ENCODE measurements at places on chromosomes 12 and 14.

- no peak for DNase-seq
Observed at GRCh38 chr12:93698307-93699092, 21.3 kb downstream of the CRADD start.

GRCh38 chr12:84073401-84073800 is 839.2 kb downstream of the SLC6A15 start:
- DNase-seq, result no peak

GRCh38 chr12:131242741-131243496 is 289.2 kb downstream of the ADGRD1 start:
- peak; percentile 48 for DNase-seq

DNA sequence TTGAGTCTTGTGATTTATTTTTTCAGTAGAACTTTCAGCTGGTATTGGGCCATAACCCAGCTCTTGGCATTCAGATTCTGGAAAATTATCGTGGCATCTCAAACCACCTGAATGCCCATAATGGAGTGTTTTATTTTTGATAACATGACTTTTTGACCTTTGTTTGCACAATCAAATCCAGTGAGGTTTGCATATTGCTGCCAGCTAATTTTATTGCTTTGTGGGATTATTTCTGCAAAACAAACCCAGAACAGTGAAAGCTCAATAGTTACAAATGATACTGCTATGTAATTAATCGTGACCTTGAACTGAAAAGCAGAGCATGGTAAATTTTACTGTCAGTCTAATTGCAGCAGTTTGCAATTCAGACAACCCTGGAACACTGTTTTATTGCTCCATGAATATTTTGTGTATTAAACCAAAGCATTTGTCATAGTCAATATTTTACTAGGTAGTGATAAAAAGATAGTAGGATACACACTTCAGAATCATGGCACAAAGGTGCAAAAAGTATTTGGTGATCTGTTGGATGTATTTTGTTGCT is 255.2 kb upstream of the NAV3 start:
- no peak for DNase-seq

- DNase-seq, result no peak
Observed at GRCh38 chr12:15544589-15544988, 222.3 kb downstream of the PTPRO start.

- DNase-seq, result no peak
Observed at GRCh38 chr12:88334271-88334670, 192.2 kb downstream of the TMTC3 start.

- DNase-seq, result peak; percentile 11
Observed at GRCh38 chr14:39467889-39468524, 35.8 kb upstream of the FBXO33 start.

GRCh38 chr12:96811083-96811482 is 96.0 kb upstream of the NEDD1 start:
- no peak for DNase-seq

- no peak for DNase-seq
Observed at GRCh38 chr12:15541996-15542631, 219.8 kb downstream of the PTPRO start.

DNA sequence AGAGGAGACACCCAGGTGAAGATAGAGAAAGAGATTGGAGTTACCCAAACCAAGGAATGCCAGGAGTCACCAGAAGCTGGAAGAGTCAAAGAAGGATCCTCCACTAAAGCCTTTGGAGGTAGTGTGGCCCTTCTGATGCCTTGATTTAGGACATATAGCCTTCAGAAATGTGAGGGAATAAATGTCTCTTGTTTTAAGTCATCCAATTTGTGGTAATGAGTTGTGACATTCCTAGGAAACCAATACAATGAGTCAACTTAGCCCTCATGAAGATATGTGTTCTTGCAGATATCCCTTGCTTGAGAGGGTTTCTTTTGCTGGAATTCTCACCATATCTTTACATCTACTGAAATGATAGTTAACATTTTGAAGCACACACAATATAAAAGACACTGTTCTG is 58.8 kb downstream of the CCER1 start:
- DNase-seq, result no peak

DNA sequence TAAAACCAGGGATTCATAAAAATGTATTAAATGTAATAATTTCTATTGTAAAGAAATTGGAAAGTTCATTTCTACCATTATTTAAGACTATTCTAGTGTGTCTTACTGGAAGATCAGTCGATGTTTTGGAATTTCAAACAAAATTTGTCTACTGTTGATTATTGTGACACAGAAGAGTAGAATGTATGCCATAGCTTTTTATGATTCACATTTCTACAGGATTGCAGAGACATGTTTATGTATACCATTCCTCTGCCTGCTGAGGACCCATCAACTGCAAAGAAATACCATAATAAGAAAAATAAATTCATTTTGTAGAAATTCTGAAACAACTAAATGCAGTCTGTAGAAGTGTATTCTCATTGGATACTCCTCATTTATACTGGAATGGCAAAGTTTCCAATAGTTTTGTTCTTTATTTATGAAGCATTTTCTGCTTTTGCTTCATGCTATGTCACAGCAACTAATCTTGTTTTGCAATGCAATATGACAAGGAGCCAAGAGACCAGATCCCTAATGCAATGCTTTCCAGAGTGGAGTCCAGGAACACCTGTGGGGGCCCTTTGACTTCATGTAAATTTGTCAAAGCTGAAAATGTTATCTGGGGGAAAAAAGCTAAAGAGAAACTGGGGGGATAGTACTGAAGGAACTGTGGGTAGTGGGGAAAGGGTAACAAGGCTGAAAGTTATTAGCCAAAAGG is 172.9 kb upstream of the LRIG3 start:
- DNase-seq, result no peak

GRCh38 chr12:84924981-84925380 is 12.4 kb upstream of the SLC6A15 start:
- DNase-seq, result no peak

DNA sequence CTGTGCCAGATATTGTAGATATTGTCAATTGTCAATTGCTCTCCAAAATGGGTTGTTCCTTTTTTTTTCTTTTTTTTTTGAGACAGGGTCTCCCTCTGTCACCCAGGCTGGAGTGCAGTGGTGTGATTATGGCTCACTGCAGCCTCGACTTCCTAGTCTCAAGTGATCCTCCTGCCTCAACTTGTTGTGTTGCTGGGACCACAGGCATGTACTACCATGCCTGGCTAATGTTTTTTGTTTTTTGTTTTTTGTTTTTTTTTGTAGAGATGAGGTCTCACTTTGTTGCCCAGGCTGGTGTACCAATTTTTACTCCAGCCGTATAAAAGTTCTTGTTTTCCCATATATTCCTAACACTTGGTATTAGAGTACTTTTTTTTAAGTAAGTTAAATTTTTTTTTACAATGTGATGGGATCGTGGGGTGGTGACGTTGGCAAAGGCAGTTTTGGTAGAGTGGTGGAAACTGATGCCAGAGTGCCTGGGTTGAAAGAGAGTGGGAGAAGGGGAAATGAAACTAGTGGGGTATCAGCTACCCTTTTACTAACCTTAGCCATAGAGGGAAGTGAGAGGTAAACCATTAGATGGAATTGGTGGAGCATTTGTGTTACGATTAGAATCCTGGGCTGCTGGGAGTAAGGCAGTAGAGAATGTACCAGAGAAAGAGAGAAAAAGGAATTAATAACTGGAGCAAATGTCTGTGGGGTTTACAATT is 33.0 kb upstream of the CFAP54 start:
- no peak for DNase-seq

DNA sequence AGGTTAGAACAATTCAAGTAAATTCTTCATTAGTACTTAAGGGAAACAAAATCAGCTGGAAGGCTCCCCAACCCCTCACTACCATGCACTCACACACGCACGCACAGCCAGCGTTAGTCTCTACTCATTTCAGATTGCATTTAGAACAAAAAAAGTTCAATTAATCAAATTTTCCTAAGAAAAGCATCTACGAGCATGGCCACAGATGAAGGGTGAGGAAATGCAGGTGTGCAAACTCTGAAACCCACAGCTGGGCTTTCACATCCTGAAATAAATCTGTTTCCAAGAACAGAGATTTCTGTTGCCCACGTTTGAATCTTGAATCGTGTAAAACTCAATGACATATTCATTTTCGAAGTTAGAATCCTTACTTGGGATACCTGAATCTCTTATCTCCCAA is 62.6 kb downstream of the SEL1L start:
- DNase-seq, result no peak

DNA sequence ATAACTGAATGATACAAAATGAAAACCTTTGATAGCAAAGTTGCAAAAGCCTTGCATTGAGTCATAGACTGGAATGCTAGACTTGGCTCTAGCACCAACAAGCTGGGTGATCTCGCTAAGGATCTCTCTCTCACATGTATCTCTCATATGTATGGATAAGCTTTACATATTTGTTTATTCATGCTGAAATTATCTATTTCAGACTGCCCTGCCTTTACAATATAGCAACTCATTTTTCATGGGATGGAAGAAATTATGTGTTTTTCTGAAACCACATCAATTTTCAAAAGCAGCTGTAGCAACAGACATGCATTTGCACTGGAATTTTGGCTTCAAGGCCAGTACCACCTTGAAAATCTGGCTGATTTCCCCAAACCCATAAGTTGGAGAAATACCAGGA is 11.4 kb downstream of the RERG start:
- no peak for DNase-seq

DNA sequence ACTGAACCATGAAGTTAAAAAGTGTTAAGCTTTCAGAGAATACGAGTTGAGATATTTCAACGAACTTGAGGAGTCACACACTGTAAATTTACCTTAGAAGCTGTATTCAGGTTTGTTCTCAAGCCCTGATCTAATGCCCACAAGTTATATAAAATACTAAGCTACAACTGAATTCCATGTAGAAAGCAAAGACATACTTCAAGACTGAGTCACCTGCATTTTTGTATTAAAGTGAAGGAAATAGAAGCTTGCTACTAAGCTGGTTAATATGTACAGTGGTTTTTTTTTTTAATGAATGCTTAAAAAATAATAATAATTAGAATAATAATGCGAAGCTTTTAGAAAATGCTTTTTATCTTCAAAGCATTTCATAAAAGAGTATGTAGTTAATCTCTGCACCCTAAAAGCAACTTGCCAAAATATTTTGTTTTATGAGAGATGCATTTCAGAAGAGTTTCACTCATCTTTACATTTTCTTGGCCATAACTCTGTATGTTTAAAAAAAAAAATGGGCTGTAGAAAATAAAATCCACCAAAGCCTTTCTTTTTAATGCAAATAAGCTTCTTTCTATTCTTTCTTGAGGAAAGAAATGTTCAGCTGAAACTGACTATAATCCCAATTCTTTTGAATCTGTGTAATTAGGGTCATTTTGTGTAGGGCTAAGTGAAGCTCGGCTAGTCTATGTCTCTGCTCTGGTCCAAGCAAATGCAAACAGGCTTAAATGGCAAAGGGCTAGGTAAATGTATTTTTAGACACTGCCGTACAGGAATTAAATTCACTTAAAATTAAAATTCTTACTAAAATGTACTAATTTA is 1047.5 kb upstream of the FLRT2 start:
- DNase-seq, result no peak

GRCh38 chr12:8655421-8655820 is 7.2 kb downstream of the MFAP5 start:
- no peak for DNase-seq

GRCh38 chr14:33943096-33943883 is 7.6 kb downstream of the EGLN3 start:
- DNase-seq, result no peak

DNA sequence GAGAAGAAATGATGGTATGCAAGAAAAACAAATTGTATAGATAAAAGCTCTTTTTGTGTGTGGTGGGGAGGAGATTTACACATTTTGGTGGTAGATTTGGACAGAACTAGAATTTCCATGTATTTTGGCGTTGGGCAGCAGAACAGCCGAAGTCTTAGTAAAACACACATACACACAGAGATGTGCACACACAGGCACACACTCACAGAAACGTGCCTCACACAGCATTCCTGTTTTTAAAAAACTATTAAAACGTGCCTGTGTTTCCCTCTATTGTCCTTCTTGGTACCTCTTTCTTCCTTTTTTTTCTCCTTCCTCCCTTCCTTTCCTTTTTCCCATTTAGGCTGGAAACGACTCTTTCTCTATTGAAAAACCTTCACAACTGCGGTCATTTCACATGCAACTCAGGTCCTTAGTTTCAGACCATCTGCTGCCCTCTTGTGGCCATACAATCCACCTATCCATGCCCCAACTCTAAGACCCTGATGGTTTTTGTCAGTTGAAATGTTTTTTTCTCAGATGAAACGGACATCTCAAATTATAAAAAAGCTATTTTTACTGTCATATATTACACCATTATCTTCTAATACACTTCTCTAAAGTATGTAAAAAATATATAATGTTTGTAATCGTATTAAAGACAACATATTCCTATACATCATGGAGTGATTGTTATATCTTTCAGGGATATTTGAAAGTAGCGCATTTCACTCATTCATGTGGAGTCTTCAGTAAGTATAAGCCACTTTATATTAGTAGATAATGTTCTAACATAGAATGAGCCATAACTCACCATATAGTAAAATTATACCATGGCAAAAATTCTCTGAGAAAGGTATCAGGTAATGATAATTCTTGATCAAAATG is 386.7 kb upstream of the NOVA1 start:
- peak; percentile 14 for DNase-seq

GRCh38 chr14:87196436-87196835 is 796.5 kb downstream of the GALC start:
- no peak for DNase-seq

- DNase-seq, result no peak
Observed at GRCh38 chr14:63863004-63863403, 10.2 kb downstream of the SYNE2 start.

DNA sequence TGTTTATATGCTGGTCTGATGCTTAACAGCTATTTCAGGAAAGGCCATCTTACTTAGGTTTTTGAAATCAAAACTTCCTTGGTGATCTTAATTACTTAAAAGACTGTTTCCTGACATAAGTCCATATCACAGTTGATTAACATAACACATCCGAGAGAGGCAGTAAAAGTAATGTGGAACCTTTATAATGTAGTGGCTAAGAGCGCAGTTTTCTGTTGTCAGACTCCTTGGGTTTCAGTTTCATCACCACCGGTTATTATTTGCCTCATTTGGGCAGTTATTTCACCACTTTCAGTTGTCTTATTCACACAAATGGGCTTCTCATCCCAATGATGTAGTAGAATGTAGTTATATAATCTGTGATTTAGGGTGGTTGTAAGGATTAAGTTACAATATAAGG is 30.9 kb downstream of the TBC1D15 start:
- no peak for DNase-seq

- no peak for DNase-seq
Observed at GRCh38 chr12:130481392-130481879, 143.7 kb downstream of the PIWIL1 start.

- DNase-seq, result no peak
Observed at GRCh38 chr14:64717870-64718269, 13.6 kb downstream of the PLEKHG3 start.

- no peak for DNase-seq
Observed at GRCh38 chr12:107326237-107326636, 232.9 kb upstream of the CRY1 start.

- DNase-seq, result peak; percentile 75
Observed at GRCh38 chr14:56342494-56342942, 224.3 kb downstream of the PELI2 start.

DNA sequence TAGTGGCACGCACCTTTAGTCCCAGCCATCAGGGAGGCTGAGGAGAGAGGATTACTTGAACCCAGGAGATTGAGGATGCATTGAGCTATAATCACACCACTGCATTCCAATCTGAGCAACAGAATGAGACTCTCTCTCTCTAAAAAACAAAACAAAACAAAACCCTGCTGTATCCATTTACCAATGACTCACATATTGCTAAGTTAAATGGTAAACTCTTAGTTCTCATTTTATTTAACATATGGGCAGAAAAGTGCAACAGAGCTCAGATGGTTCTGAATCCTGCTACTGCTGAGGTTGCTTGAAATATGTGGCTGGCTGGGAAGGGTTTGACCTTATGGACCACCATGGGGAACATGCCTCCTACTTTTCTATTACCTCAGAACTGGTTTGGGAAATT is 33.7 kb upstream of the CCNT1 start:
- no peak for DNase-seq
